Suppressor macrophage (primary cell): ENCODE measurements at places on chromosomes 11 and 22.

DNA sequence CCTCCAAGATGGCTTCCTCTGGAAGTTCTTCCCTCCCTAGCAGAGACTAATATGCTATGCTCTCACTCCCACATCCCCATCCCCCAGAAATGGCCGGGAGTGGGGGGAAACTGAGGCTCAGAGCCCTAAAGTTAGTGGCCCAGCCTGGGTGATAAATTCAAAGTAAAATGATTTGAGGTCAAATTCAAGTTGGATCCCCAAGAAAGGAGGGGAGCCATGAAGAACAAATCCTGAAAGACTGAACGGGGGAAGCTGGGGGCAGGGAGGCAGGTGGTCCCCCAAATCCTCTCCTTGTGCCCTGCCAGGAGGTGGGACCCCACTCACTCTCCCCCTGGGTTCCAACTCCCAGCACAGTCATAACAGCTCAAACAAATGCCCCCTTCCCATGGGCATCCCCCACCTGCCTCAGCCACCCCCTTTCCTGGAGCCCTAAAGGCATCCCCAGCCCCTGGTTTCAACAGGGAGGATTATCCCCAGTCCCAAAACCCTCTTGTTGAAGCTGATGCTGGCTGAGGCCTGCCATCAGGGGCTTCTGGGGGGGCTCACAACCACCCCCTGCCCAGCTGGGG is 1.1 kb downstream of the CBX6 start:
- DNase-seq, result no peak

DNA sequence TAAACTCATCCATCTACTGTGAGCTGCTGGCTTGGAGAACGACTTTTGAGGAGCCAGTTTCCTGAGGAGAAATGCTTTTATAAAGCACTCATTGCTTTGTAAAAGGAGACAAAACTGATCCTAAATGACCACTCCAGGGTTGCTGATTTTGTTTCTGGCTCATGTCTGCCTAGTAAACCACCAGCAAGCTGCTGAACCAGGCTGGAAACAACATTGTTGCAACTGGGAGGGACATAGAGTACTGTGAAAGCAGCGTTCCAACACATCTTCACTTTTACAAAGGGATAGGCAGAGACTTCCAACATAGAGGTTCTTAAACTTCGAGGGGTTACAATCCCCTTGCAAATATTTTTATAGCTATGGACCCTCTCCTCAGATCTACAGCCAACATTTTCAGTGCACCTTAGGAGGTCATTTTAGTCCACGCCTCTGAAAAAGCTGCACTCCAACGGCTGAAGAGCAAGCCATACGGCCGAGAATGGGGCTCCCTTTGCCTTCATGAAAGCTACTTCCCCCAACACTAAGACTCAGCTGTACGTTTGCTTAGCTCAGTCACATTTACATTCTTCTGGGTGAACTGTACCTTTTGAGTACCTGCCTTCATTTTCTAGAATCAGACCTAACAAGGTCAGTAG is 54.7 kb downstream of the PANX1 start:
- DNase-seq, result no peak

- no peak for DNase-seq
These were observed 309.0 kb downstream of the BLID start for GRCh38 chr11:121807051-121807450.

- no peak for DNase-seq
These were observed 127.5 kb upstream of the SERPIND1 start for GRCh38 chr22:20646415-20646814.

- DNase-seq, result no peak
These were observed 76.4 kb downstream of the TMEM135 start for GRCh38 chr11:87114093-87114492.

DNA sequence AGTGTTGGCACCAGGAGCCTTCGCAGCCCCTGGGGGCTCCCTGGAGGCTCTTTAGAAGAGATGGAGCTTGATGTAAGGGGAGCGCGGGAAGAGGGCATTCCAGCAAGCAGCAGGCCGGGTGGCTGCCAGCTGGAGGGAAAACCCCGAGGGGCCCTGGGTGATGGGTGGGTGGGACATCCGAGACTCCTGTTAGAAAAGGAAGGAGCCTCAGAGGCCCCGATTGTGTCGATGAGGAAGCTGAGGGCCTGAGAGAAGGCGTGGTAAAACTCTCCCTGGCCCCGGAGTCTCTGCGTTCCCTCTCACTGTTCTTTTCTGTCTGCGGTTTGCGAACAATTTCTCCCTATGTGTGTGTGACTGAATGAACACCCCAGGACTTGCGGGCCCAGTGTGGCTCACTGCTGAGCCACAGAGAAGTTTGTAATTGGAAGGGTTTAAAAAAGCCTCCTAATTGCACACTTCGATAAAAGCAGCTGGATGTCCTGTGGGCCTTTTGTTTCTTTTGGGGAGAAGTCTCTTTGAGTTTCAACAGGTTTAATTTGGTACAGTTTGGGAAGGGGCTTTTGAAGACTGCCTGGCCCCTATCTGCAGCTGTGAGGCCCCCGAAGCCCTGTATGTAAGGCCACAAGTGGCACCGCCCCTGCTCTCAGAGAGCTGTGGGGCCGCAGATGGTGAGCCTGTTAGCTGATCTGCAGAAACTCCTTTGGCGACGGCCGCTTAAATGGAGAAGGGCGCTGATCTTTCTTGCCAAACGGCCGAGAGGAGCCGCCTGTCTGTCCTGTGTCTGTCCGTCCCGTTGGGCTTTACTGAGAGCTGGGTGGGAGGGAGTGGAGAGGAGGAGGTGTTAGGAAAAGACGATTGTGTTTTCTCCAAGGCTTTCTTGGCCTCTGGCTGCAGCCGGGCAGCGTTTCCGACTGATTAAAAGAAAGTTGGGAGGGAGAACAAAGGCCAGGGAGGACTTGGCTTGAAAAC is 2.0 kb downstream of the FBLN1 start:
- DNase-seq, result peak; percentile 45

- DNase-seq, result no peak
These were observed 283.1 kb downstream of the TENM4 start for GRCh38 chr11:79157738-79158137.

DNA sequence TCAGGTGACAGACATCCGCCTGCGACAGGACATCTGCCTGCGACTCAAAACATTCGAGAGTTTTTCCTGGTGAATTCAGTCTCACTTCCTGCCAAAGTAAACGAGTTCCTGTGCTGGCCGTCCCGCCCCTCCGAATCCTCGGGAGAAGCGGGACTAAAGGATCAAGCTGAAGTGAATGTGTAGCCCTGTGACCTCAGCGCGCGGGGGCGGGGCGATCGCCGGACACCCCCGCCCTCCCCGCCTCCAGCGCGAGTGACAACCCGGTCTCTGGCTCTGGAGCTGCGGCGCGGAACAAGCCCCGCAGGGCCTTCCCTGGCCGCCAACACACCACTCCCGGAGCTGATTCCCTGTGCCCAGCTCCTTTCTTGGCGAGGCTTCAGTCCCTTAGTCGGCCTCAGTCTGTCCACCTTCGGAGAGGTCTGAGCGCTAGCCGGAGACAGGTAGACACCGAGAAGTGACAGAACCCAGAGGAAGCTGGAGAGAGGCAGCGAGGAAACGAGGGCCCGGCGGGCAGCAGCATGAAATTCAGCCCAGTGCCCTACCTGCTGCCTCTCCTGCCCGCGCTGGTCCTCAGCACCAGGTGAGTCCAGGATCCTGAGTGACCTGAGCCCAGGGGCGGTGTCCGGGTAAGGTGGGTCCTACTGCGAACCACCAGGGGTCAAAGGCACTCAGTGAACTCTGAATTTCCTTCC is 766.4 kb upstream of the LUZP2 start:
- DNase-seq, result no peak

GRCh38 chr11:34549271-34549670 is 35.7 kb upstream of the ELF5 start:
- no peak for DNase-seq

DNA sequence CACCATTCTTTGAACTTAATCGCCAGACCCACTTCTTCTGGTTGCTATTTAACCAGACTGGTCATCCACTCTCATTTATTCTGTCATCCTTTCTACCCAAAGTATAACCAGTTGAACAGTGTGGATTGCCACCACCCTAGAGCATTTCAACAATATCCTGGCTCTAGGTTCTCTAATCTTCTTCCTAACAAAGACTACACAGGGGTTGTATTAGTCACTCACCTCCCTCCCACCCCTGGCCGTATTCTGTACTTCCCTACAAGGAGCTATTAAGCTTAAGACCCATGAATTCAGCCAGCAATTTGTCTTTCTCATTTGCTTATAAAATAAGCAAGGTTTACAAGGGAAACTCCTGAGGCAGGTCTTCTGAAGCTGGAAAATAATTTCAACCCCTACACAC is 46.9 kb upstream of the CEP126 start:
- DNase-seq, result no peak

- no peak for DNase-seq
These were observed 214.3 kb downstream of the LRRC4C start for GRCh38 chr11:41245184-41245583.

- DNase-seq, result peak; percentile 32
These were observed 6.0 kb downstream of the SBF2 start for GRCh38 chr11:10287766-10288715.

GRCh38 chr11:104704146-104704830 is 194.0 kb downstream of the CASP12 start:
- DNase-seq, result no peak

- no peak for DNase-seq
These were observed 15.3 kb downstream of the BLID start for GRCh38 chr11:122100756-122101080.

DNA sequence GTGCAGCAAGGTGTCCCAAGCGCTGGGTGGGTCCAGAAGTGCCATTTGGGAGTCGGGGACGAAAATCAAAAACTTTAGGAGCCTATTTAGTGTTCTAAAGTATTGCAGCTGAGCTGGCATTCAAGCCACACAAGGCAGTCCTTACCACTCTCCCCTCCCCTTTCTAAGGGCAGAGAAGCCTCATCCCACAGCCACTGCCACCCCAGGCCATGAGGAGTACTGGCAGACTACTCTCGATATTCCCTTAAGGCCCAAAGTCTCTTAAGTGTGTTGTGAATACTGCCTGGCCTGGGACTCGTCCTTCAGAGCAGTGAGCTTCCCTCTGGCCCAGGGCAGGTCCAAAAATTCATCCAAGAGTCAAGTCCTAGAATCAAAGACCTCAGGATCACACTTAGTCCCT is 7.8 kb downstream of the FANCF start:
- DNase-seq, result no peak
